ENCODE measurements at places on chromosomes 7 and 10.

- no peak for DNase-seq
Measured at GRCh38 chr10:100377830-100378229, 30.8 kb downstream of the SCD start.

DNA sequence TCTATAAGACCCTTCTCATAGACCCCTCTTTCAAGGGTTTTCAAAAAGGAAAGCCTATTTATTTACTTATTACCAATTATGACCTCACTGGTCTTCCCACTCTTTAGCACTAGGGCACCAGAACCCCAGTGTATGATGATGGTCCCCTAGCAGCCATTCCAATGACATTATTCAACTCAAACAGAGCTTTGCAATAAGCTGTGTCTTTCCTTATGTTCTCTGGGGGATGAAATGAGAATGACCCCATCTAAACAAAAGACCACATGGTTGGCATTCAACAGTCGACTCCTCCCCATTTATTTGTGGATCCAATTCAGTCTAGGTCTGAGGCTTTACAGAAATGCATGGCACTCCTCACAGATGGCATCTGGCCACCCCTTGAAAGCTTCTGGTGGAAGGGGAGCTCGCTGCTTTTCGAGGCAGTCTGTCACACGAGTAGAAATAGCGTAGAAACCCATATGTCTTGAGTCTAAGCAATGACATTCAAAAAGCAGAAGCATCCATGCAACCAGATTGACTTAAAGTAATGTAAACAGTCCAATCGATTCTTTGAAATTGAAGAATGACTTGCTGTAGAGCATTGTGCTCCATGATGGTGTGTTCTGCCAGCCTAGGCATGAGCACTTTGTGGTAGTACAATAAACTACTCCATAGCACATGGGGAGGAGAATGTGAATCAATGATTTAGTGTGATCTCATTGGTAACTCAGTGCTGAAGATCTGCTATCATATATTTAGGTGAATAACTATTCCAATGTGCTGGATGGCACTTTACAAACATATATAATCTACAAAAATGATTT lies 29.8 kb downstream of the NRP1 start:
- DNase-seq: no peak

GRCh38 chr10:98536551-98536950 lies 89.8 kb upstream of the HPS1 start:
- no peak for DNase-seq

DNA sequence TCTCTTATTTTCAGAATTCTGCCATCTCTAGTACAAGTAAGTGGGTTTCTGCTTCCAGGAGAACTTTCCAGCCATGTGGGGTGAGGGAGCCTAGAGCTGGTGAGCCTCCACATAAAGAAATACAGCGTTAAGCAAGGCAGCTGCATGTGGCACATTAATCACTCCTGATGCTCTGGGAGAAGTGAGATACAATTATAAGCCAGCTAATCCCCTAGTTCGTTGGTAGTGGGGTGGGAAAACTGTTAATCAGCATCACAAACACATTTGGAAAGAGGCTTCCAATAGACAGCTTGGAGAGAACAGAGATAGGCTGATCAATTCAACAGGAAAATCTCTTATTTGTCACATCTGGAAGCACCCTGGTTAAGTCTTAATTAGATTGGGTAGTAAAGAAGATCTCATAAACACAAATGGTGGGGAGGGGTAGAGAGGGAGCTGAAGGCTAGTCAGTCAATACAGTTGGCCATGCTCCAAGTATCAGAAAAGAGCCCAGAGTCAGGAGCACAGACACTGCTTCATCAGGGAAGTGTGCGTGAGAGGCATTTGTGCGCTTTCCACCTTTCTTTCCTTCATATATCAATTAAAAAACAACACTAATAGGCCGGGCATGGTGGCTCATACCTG lies 130.6 kb downstream of the SORCS1 start:
- DNase-seq: no peak

GRCh38 chr7:149377386-149377785 lies 83.5 kb downstream of the ZNF777 start:
- no peak for DNase-seq

DNA sequence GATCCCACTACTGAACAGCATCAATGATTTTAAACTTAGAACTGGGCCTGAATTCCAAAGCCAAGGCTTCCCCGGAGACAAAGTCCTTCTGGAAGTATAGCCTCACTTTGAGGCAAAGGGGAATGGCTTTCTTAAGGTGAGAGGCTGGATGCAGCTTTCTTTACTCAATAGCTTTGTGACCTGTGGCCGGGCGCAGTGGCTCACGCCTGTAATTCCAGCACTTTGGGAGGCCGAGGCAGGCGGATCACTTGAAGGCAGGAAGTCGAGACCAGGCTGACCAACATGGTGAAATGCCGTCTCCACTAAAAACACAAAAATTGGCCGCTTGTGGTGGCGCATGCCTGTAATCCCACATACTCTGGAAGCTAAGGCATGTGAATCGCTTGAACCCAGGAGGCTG lies 3.2 kb upstream of the FGFR2 start:
- DNase-seq: no peak

DNA sequence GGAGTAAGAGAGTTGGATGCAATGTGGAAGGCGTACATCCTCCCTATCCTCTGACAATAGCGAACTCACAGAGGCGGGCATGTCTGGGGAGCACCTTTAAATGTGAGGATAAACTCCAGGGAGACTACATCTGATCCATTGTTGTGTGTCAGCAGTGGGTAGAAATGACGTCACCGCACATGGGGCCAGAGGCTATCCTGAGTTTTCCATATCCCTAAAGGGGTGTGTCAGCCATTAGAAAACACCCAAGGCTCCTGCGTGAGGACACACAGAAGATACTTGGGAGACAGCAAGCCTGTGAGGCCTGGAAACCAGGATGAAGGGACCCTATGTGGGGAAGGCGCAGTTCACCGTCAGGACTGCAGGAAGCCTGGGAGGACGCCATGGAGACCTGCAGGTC lies 17.2 kb upstream of the CDHR3 start:
- no peak for DNase-seq

DNA sequence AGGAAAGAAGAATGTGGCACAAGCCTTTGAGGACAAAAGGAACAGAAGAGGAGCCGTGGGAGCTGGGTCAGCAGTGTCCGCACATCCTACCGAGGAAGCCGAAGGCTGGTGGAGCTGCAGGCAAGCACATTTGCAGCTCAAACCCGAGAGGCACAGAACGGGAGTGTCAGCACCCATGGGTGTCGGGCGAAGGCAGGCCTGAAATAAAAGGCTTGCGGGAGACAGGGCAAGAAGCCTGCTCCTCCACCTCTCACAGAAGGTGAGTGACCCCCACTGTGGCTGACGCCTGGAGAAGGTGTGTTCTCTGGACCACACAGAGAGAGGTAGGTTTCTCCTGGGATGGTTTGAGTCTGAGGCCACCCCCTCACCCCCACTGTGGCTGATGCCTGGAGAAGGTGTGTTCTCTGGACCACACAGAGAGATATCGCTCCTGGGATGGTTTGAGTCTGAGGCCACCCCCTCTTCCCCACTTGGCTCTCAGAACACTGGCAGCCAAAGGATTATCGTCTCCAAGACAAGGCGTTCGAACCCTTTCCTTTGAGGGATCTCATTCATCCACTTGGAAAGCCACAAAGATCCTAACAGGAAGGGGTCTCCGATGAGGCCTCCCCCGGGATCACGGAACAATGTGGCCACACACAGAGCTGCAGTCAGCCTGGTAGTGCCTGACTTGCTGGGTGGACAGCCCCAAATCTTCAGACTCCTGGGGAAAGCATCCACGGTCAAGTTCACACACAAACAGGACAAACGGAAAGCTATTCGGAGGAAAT lies 21.6 kb upstream of the GTPBP4 start:
- no peak for DNase-seq

DNA sequence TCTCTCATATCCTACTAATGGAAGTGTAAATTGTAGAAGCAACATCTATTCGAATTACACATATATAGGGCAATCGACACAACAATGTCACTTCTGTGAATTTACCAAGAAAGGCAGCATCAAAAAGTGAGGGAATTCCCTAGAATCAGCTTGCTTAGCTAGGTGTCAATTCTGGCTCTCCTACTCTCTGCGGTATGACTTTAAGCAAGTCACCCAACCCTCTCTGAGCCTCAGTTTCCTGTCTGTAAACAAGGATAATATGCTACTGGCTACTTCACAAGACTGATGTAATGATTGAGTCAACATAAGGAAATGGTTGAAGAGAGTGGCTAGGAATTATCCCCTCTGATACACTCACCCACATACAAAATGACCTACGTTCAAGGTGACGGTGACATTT lies 19.4 kb downstream of the CCDC6 start:
- DNase-seq: no peak

Measured in fibroblast of upper back skin (primary cell).